ENCODE measurements at places on chromosomes 3 and 15. TPM values are rescaled to one million over a fixed set of nuclear protein-coding genes. Genes with fewer than 3 reads are reported as not detected.

The TATDN2 gene
- total RNA-seq, result 27.1 TPM

GRCh38 chr3:100525753-100526612 lies 33.6 kb downstream of the TMEM45A start:
- DNase-seq, result no peak

- DNase-seq, result no peak
Measured at GRCh38 chr3:115165701-115166100, 18.6 kb upstream of the ZBTB20 start.

DNA sequence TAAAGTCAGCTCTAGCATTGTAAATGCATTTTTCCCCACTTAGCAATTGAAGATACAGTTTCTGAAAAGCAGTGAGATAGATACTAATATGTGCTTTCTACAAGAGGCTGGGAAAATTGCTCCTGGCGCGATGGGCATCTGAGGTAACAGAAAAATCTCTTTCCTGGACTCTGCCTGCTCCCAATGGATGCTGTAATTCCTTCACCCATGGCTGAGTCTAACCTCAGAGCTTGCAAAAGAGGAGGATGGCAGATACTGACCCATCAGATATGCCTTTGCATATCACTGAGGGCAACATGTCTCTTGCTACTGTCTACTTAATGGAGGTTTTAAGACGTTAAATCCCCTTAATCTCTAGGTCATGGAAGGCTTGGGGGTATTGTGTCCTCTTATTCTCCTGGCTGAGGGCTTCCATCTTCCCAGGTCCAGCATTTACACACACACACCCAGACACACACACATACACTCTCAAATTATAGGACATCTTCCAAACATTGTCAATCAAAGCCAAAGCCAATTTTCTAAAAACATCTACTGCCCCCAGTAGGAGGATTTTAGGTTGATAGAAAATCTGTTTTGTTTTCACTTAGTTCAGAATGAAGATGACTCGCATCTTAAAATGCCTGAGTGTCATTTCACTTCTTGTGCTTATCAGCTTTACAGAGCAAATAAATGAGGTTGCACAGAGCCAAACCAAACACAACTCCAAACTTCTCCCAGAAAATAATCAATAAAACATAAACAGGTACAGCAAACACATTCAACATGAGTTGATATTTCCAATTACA lies 2.4 kb downstream of the TRPM1 start:
- no peak for DNase-seq

DNA sequence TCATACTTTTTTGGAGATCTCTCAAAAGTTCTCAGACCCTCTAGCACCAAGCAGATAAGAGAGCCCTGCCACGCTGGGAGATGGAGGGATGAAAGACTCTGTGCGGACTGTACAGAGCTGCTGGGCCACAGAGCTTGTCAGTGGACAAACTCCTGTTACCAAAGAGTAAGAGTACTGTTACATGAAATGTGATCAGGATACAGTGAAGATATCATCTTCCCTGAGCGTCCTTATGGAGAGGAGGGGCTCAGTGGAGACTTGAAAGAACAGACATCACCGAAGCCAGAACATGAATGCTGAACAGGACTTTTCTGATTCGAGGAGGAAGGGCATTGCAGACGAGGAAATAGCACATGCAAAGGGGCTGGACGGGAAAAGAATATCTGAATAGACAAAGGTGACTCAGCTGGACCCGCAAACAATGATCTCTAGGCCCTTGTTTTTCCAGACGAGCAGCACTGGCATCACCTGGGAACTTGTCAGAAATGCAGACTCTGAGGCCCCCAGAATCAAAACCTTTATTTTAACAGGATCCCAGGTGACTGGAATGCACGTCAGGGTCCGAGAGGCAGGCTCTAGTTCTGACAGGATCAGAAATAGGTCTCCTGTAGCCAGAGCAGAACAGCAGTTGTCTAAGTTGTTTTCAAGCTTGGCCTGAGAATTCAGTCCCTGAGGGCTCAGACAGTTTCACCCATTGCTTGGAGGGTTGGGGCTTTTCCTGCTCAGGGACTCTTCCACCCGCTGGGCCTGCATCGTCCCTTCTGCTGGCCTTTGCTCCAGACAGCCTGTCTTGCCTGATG lies 277.9 kb downstream of the RPLP1 start:
- no peak for DNase-seq

The SNRK gene
- total RNA-seq, result 38.1 TPM

The NGRN gene
- 102 TPM for total RNA-seq

GRCh38 chr15:45274636-45275380 lies 22.8 kb downstream of the SLC28A2 start:
- no peak for DNase-seq

The HRH1 gene
- 5.9 TPM for total RNA-seq

The RTP1 gene
- not detected for total RNA-seq

- no peak for DNase-seq
Measured at GRCh38 chr3:23481616-23482278, 278.6 kb downstream of the UBE2E2 start.

The REC114 gene
- total RNA-seq, result not detected

The CCDC39 gene
- total RNA-seq, result 3.0 TPM

- peak; percentile 41 for DNase-seq
Measured at GRCh38 chr15:60918234-60918959, 310.7 kb downstream of the RORA start.
